Liver (tissue), 10 donors: ENCODE measurements at places on chromosomes 13 and 19.

DNA sequence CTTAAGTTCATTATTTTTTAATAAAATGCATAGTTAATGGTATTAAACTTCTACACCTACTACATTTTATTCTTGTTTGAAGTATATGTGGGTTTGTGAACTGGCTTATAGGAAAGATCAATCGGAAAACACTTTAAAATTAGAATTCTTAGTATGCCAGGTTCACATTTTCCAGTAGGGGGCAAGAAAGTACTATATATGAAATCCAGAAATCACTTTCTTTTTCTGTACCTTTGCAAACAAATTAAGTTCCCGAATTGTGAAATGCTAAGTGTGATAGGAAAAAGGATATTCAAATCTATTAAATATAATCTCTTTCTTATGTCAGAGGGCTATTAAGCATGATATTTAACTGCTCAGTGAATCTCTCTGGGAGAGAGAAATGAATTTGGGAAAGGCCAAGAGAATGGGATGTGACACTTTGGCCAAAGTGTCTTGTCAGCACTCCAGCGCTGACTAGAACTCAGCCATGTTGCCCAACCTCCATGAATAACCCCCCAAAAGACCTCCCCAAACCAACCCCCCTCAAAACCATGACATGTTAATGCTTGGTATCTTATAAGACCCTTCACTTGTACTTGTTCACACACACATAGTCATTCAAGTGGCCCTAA, 122.6 kb upstream of the SLC10A2 start:
- DNase-seq, result no peak

GRCh38 chr19:41426952-41427646, at the start of gene B3GNT8:
TSS of gene B3GNT8 (minus strand) at chr19:41427374. CDS start at chr19:41426778, 596 bp downstream.
- DNase-seq, result peak; percentile 86

DNA sequence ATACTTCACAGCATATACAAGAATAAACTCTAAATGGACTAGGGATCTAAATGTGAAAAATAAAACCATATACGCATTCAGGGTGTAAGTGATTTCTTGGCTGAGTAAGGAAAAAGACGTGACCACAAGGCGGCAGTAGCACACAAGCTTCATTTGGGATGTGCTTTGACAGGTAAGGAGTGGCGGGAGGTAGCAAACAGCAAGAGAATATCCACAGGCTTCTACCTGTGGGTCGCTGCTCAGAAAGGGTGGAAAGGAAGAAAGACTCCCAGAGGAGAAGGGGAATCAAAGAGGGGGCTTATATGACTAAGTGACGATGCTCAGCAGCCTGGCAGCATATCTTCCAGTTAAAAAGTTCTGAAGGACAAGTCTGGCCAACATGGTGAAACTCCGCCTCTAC, 2.5 kb upstream of the ZNF121 start:
- peak; percentile 72 for DNase-seq

DNA sequence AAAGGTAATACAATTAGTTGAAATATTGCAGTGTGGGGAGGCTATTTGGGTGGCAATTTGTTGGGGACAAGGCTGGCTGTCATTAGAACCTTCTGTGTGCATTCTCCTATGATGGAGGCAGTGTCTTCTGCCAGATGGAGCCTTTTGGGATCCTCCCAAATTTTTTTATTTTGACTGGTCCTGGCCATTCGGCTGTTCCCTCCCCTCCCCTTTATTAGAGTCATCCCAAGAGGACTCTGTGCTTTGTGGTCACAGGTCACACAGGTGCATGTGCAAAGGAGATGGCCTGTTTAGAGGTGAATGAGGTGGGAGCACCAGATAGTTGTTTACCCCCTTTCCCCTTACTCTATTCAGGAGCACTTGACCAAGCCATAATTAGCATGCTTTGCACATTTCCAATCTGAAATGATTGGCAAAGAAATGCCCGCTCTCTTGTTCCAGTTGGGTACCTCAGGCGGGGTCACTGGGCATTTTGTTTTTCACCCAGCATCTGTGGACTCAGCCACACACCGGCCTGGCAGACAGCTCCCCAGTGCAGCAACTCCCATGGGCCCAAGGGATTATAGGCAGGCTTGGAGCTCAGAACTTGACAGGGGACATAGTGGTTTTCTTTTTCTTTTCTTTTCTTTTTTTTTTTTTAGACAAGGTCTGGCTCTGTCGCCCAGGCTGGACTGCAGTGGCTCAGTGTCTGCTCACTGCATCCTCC, 19.8 kb downstream of the GATAD2A start:
- DNase-seq, result no peak

DNA sequence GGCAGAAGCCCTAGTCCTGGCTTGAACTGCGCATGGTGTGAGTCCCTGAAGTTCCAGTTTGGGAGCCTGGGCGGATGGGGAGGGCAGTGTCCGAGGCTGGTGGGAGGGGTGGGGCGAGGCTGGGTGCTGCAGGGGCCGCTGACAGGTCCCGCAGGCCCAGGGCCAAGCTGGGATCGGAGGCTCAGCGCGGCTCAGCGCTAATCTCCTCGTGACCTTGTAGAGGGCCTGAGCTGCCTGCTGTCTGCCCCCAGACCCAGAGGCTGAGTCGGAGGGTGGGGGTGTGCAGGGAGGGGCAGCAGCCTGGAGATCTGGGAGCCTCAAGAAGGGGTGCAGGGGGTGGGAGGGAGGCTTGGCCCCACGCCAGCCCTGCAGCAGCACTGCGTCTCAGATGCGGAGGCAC, 3.0 kb downstream of the ATP1A3 start:
- no peak for DNase-seq

GRCh38 chr13:95880331-95880730, 172.9 kb downstream of the UGGT2 start:
- no peak for DNase-seq

DNA sequence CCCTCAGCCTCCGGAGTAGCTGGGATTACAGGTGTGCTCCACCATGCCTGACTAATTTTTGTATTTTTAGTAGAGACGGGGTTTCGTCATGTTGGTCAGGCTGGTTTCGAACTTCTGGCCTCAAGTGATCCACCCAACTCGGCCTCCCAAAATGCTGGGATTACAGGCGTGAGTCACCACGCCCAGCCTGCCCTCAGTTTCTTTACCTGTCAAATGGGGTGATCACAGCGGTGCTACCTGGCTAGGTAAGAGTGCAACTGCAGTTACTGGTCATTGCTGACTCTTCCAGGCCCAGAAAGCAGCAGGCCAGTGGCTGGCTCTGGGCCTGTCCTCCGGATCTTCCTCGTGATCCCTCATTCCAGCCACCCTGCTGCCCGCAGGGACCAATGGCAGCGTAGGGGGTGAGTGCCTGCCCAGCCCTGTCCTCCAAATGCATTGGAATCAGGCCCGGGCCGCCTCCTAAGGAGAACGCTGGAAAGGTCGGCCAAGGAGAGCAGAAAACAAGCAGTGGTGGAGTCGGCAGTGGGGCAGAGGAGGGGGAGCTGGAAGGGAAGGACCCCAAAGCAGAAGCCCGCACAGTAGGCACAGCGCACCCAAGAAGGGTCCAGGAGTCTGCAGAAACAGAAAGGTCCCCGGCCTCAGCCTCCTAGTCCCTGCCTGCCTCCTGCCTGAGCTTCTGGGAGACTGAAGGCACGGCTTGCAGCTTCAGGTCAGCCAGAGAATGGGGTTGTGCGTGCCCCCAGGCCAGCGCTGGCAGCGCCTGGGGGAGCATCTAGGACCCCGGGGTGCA, 1.8 kb upstream of the SLC27A1 start:
- no peak for DNase-seq

DNA sequence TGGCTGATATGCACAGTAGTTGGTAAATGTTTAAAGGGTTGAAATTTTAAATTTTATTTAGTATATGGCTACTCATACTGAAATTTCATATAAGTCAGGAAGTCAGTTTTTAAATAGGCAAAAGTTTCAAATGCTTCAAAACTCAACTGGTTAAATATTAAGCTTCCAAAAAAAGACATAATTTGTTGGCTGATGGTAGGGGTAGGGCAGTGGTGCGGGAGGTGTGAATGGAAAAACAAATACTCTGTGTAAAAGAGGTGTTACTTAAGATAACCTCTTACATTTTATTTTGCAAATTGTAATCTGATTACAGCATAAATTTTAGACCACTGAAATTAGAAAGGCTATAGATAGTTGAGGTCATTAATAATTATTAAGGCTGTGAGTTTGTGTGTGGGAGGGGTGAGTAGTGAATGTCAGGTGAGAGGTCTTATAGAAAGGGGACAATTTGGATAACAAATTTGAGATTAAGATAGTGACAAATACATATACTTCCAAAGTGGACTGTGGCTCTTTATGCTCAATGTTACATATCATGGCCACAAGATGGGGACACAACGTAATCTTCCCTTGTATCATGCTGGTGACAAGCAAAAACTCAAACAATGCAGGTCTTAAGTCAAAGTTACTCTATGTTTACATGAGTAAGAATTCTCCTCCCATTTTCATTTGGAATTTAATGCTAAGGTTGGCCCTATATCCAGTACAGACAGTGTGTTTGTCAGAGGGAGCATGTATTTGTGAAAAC, 36.6 kb upstream of the OXGR1 start:
- no peak for DNase-seq

- DNase-seq, result no peak
These were observed 191.8 kb downstream of the PCCA start for GRCh38 chr13:100280681-100281080.

- no peak for DNase-seq
These were observed 38.0 kb downstream of the TPT1 start for GRCh38 chr13:45303026-45303425.

- DNase-seq, result no peak
These were observed 12.2 kb downstream of the SUGP2 start for GRCh38 chr19:19021115-19021514.
